Central memory CD4-positive, alpha-beta T cell (primary cell): ENCODE measurements at places on chromosomes 11 and 22.
A peak's percentile ranks its signal among the peaks of the same experiment; 100 is the strongest.

DNA sequence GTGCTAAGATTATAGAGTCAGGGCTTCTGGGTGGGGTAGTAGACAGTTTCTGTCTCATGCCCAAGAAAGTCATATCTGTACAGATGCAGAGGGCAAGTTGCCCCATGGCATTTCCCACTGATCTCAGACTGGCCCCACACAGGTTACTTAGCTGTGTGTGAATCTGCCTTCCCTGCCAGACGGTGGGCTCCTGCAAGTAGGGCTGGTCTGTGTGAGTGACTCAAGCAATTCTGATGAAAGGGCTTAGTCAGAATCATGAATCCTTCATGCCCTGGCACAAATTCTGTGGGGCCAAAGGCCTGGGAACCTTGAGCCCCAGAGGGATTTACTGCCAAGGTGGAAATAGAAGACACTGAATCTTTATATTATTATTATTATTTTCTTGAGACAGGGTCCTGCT, 30.4 kb downstream of the USH1C start:
- DNase-seq, result no peak

- DNase-seq, result no peak
These were observed 70.8 kb downstream of the COMMD9 start for GRCh38 chr11:36218283-36218921.

DNA sequence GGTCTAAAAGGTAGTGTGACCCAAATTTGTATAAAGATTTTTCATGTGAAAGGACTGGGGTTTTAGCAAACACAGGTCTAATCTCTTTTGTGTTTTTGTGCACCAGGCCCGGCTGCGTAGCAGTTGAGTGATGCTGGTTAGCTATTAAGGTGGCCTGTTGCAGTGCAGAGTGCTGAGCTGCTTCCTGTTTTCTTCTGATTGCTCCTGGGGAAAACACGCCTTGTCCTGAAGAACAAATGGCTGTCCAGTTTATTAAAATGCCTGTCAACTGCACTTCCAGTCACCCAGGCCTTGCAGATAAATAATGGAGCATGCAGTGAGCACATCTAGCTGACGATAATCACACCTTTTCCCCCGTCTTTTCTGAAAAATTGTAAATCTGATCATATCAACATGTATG, 1.8 kb downstream of the SRSF8 start:
- peak; percentile 84 for DNase-seq

DNA sequence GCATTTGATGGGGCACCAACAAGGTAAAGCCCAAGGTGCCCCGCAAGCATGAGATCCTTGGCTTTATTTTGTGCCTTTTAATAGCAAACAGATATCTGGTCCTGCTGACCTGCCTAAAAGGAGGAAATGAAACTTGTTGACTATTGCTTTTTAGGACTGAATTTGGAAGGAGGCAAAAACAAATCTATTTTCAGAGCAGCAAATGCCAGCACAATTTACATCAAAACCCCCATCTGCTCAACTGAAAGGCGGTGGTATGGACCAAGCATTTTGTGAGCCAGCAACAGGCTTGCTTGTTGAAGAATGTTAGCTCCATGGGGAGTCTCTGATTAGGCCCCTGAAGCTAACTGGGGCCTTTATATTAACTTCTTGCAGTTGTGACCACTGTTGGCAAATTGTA, 192.6 kb upstream of the E2F8 start:
- no peak for DNase-seq

- DNase-seq, result no peak
These were observed 430.3 kb downstream of the AASDHPPT start for GRCh38 chr11:106507645-106508306.

DNA sequence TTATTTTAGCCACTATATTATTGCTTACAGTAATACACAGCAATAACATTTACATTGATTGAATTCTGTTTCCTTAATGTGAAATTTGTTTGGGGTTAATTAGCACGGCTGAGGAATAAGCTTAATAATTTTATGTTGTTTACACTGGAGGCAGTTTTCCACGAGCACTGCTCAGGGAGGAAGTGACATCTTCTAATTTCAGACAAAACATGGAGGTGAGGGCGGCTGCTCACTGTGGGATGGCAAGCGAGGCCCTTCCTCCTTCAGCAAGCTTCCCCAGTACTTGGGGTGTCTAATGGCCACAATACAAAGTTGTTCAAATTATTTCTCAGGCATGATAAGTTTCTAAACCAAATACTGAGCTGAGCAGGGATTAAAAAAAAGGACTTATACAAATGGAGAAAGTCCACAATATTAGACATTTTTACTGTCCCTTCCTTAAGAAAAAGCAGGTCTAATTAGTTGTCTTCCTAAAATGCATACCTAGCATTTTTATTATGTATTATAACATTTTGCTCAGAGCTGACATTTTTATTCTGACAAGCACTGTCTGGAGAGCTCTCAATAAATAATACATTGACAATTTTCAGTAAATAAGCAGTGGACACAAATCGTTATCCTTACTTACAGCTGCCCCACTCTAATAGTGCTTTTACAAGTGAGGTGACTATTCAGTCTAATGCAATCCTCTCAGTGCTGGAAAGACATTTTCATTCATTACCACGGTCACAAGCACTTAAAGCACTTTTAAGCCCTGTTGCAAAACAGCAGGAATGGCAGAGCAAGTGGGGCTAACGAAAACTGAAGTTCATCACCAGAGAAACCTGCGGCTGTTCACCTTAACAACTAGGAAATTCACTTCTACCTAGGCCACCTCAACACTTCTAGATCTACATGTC, 56.2 kb downstream of the SOX6 start:
- DNase-seq, result no peak

DNA sequence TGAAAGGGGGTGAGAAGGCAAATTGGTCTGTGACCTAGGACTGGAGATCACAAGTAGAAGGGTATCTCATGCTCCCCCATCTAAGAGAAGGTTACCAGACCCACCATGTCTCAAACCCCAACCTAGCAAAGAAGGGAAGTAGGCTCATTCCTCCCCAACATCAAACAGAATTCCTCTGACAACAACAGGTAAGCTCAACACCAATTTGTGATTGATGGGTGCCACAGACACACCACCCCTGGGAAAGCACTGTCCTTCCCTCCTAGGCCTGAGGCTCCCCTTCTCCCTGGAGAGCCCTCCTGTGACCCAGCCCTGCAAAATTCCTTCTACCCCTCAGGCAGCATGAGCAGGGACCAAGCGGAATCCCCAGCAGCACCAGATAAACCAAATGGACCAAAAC, 154.3 kb downstream of the BUD13 start:
- DNase-seq, result no peak

GRCh38 chr11:26297189-26297975, 34.5 kb upstream of the ANO3 start:
- no peak for DNase-seq

- DNase-seq, result no peak
These were observed 431.3 kb downstream of the TBC1D22A start for GRCh38 chr22:47193606-47194329.

GRCh38 chr22:41181349-41182241, 23.5 kb upstream of the L3MBTL2 start:
- no peak for DNase-seq

GRCh38 chr11:15557457-15558230, 442.9 kb downstream of the INSC start:
- no peak for DNase-seq

GRCh38 chr11:60790726-60791125, 5.6 kb downstream of the MS4A10 start:
- DNase-seq, result no peak

DNA sequence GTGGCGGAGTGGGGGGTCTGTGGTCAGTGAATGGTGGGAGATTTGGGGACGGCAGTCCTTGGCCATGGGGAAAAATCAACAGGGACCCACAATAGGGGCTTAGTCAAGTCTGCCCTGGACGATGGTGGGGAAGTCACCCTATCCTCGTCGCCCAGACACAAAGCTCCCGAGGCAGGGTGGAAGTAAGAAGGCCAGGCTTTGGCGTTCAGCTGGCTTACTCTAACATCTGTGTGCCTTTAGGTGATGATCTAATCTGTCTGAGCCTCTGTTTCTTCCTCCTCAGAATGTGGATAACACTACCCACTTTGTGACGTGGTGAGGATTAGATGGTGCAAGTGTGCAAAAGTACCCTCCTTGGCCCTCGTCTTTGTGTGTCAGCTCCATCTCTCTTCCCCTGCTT, 192.2 kb downstream of the ST3GAL4 start:
- no peak for DNase-seq

- no peak for DNase-seq
These were observed 51.6 kb upstream of the LINC01488 start for GRCh38 chr11:69429716-69430491.

GRCh38 chr11:64185175-64185692, 737 bp upstream of the STIP1 start:
- no peak for DNase-seq

DNA sequence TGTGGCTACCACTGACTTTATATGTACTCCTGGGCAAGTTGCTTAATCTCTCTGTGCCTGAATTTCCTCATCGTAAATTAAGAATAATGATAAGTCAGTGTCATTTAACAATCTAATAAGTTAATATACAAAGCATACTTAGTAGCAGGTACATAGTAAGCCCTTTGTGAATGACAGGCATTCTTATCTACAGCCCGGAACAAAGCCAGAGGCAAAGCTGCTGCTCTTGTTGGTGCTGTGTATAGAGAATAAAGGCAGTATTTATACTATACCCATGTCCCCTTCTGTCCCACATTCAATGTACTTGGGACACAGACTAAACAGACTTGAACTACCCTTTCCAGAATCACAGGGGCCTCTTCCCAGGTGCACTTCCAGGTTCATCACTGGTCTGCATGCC, 229.7 kb upstream of the NCAM1 start:
- no peak for DNase-seq

DNA sequence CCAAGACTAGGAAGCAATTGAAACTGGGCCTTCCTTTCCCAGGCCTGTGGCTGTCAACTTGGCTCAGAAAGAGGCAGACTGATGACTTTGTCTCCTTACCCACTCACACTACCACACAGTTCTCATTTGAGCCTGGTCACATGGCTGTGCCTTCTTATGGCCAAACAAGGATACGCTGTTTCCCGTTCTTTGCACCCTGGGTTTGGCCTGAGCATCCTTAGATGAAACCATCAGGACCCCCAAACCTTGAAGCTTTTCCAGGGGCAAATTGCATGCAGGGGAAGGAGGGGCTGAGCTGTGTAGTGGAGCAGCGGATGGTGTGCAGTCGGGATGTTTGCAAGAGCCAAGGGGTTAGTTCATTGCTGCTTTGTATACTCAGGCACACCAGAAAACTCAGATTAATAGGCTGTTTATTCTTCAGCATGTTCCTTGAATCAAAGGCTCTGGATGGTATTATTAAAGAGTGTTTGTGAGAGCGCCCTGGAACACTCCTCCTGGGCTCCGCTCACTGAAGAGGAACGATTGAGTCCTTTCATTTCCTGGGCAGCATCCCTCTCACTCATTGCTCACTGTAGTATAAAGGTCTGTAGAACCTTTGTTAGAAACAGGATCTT, 69.8 kb downstream of the ARFGAP2 start:
- no peak for DNase-seq

DNA sequence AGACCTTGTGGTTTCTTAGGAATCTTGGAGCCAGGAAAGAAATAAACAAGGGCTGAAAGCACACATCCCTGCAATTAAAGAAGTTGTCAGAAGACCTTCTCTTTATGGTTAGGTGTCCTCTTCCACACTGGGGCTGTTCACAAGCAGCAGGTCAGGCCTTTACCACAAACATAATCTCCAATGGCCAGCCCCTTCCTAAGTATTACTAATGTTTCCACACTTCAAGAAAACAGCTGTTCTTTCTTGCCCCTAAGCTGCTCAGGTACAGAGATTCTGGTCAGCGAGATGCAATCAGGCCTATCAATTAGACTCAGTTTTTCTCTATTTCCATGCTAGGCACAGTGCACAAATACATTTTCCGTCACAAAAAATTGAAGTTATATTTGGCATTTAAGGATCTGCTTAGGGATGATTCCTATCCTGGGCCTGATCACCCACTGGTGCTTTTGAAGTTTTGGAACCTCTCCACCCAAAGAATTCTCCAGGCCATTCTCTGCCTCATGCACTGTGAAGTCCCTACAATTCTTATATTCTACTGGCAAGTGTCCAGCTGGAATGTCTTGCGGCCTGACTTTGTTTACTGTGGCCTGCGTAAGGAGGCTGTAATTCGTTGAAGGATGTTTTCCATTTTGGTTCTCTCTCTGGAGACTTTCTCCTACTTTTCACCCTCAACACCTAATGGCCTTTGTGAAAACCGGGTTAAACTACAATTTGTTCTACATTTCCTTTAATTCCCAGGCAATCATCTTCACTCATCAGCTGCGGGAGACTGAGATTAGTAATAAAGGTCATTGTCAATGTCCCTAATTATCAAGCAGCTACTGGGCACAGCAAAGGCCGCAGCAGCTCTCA, 5.1 kb downstream of the PRAME start:
- no peak for DNase-seq

- no peak for DNase-seq
These were observed 625.1 kb upstream of the ANO5 start for GRCh38 chr11:21567645-21568290.

- no peak for DNase-seq
These were observed 28.5 kb downstream of the RSPH14 start for GRCh38 chr22:23113067-23113846.

- no peak for DNase-seq
These were observed 92.4 kb downstream of the RRAS2 start for GRCh38 chr11:14266622-14267021.

DNA sequence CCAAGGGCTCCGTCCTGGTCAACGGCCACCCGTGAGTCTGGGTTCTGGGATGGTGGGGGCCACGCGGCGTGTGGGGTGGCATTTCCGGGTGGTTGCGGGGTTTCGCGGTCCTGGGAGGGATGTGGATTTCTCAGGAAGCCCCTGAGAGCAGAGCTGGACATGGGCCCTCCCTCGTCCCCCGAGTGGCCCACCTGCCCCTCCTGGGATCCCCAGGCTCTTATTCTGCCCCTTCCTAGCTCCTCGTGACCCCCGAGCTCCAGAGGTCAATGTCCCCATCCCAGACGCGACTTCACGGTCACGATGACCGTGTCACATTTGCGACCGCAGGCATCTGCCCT, 4.4 kb downstream of the MUC5AC start:
- DNase-seq, result no peak

GRCh38 chr11:86041975-86042378, 26.9 kb downstream of the PICALM start:
- DNase-seq, result peak; percentile 72

DNA sequence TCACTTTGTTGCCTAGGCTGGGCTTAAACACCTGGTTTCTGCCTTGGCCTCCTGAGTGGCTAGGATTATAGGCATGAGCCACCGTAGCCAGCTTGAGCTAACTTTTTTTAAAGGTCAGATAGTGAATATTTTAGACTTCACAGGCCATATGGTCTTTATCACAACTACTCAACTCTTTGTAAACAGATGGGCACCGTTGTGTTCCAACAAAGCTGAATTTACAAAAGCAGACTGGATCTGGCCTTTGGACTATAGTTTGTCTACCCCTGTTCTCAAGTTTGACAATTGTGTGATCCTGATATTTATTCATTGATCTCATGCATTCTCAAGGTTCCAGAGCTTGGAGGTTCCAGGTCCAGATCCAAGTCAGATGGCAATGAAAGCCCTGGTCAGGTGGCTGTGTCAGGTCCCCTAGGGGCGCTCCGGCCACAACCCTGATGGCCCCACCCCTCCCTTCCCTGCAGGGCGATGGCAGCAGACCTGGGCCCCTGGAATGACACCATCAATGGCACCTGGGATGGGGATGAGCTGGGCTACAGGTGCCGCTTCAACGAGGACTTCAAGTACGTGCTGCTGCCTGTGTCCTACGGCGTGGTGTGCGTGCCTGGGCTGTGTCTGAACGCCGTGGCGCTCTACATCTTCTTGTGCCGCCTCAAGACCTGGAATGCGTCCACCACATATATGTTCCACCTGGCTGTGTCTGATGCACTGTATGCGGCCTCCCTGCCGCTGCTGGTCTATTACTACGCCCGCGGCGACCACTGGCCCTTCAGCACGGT, 15.8 kb downstream of the P2RY2 start:
- DNase-seq, result no peak

GRCh38 chr11:121672630-121673487, 220.1 kb upstream of the SORL1-AS1 start:
- DNase-seq, result no peak
